ENCODE measurements at places on chromosomes 4 and X.

DNA sequence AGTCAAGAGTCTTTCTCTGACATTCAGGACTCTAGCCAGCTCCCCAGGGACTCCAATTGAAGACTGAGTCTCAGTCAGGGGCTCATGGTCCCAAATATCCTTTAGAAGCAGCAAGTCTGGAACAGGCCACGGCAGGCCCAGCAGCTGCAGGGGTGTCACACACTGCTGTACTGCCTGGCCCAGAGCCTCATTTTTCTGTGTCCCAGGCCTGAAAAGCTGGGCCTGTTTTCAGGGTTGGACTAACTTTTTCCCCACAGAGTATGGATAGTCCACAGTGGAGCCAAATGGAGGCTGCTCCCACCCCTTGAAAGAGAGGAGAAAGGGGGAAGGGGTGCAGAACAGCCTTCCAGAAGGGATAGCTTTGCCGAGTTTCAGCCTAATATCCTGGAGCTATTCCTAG lies 146.8 kb upstream of the NALF2 start:
- no peak for DNase-seq

GRCh38 chr4:134278675-134279074 lies 77.1 kb upstream of the PABPC4L start:
- DNase-seq = no peak

- DNase-seq = no peak
These were observed 325.5 kb downstream of the ZIC3 start for GRCh38 chrX:137891431-137891830.

- no peak for DNase-seq
These were observed 30.6 kb upstream of the TMEM184C start for GRCh38 chr4:147586637-147587036.

GRCh38 chr4:118354913-118355312 lies 2.1 kb upstream of the PRSS12 start:
- no peak for DNase-seq

- no peak for DNase-seq
These were observed 134.1 kb upstream of the GUCY1A1 start for GRCh38 chr4:155532373-155533085.

- DNase-seq = no peak
These were observed 32.7 kb downstream of the RUFY3 start for GRCh38 chr4:70754470-70754869.

- DNase-seq = no peak
These were observed 340.1 kb upstream of the NR3C2 start for GRCh38 chr4:148782284-148782683.

GRCh38 chr4:75494563-75494962 lies 19.6 kb downstream of the RCHY1 start:
- no peak for DNase-seq

Data from stimulated activated CD4-positive, alpha-beta T cell treated with anti-CD3 and anti-CD28 coated beads, TNF-alpha, amount 100 ng/mL, for 48 hours (primary cell).